Stimulated activated CD4-positive, alpha-beta T cell treated with anti-CD3 and anti-CD28 coated beads, Interleukin-12 subunit alpha, Interleukin-12 subunit beta, amount 100 ng/mL, for 48 hours (primary cell): ENCODE measurements at places on chromosomes 4 and X.

DNA sequence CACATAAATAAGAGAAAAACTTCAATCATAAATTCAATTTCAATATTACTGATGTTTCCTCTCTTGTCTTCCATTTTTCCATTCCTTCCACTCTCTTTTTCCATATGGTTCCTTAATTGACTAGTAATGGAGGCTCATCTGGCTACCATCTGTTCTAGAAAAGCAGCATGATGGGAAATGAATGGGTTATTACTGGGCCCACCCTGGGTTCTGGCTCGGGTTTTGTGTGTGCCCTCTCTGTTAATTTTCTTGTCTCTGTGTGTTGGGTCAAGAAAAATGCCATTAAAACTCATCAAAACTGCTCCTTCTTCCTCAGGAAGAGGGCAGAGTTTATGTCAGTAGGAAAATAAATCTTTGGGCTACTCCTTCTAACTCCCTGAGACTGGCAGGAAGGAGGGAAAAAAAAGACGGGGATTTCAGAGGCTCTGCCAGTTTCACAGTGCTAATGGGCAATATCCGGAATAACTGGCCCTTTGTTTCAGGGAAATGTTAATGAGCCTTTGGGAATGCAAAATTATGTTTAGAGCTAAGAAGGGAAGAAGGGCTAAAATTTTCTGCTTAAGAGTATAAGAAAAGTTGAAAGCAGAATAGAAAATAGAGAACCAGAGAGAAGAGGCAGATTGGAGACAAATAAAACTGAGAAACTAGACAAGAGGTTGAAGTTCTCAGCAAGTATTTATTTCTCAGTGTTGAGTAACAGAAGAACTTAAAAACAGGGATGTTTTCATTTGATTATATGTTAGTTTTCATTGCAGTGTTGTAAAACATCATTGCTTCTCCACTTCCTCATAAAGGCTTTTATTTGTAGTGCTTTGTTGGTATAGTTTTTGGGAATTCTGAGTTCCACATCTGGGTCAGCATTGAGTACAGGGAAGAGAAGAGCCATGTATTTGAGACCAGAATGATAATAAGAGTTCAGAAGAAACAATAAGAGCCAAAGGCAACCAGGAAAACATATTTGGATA is 19.7 kb downstream of the GABRB1 start:
- no peak for DNase-seq

DNA sequence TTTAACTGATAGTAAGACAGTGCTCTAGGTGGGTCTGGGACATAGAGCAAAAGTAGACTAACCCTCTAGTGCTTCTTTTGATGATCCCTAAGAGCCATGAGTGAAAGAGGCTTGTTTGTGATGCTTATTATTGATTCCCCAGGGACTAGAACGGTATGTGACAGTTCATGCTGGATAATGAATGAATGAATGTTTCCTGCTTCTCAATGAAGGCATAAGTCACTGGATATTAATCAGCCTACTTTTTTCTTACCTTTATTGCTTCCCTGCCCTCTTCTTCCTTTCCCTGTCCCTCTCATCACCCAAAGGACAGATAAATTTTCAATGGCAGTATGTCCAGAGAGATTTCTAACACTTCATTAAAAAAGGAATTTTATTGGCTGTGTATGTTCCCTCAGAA is 486.2 kb downstream of the RPA4 start:
- DNase-seq = no peak

GRCh38 chr4:306551-306961 is 1.3 kb upstream of the ZNF732 start:
- DNase-seq = no peak

- no peak for DNase-seq
These were observed 394.7 kb downstream of the IL1RAPL1 start for GRCh38 chrX:28981952-28982351.

DNA sequence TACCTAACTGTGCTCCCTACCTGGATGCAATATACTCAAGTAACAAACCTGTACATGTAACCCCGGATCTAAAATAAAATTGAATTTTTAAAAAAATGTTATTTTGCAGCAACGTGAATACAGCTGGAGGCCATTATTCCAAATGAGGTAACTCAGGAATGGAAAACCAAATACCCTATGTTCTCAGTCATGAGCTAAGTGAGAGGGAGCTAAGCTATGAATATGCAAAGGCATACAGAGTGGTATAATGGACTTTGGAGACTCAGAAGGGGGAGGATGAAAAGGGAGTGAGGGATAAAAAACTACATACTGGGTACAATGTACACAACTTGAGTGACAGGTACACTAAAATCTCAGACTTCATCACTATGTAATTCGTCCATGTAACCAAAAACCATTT is 78.6 kb downstream of the CENPC start:
- DNase-seq = no peak

DNA sequence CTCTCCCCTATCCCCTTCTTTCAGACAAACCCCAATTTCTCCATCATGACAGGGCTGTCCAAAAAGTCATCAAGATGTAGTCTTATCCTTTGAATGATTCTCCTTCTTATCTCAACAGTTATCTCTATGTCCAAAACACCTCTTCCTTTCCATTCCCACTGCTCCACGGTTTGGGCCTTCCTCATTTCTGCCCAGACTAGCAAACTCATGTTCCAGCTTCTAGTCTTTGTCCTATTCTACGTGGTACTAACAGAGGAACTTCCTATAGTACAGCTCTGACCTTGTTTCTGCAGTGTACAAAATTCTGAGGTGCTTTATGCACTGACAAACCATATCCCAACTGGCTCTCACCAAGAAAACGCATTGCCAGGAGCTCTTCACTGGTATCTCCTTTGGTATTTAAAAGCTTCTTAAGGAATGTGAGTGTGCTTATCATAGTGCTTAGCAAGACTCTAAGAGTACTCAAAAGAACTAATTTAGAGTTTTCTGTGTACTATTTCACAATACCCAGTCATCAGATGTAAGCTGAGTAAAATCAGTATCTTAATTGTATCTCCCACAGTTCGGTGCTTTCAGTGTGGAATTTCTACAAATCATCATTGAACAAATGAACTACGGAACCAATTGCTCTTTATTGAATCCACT is 65.5 kb downstream of the MAML3 start:
- no peak for DNase-seq

- peak; percentile 18 for DNase-seq
These were observed 2.3 kb downstream of the PLAC8 start for GRCh38 chr4:83112231-83112630.

GRCh38 chrX:64580605-64581004 is 185.4 kb upstream of the MTMR8 start:
- DNase-seq = no peak

GRCh38 chr4:85409251-85409650 is 65.7 kb upstream of the ARHGAP24 start:
- DNase-seq = no peak

DNA sequence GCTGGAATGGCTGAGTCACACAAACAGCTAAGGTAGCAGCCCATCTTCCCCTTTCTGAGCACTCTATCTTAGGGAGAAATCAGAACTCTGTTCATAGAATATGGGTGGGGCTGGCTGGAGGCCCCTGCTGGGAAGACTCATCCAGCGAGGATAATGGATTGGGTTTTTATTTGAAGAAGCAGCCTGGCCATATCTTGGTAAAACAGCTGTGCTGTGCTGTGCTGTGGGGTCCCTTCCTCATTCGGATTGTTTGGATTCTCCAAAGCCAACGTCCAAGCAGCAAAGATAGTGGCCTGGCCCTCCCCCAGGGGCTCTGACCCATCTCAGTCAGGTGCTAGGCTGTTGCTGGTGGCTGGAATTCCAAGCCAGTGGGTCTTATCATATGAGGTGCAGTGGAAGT is 63.8 kb downstream of the ZNF718 start:
- DNase-seq = no peak

DNA sequence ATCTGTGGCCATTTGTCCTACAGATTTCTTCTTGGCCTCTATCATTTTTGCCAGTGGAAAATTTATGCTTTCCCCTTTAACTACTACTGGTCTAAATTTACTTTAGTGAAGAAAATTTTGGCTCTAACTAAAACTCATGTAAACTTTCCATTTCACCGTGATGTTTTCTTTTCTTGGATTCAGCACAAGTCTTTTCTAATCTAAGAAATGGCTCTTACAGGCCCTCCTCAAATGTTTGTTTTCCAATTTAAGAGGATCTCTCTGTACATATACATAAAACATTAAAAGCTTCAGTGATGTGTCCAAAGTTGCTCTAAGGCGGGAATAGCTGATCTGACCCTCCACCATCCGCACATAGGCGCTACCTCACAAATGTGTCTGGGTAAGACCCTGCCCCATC is 68.1 kb downstream of the MAML3 start:
- DNase-seq = no peak

DNA sequence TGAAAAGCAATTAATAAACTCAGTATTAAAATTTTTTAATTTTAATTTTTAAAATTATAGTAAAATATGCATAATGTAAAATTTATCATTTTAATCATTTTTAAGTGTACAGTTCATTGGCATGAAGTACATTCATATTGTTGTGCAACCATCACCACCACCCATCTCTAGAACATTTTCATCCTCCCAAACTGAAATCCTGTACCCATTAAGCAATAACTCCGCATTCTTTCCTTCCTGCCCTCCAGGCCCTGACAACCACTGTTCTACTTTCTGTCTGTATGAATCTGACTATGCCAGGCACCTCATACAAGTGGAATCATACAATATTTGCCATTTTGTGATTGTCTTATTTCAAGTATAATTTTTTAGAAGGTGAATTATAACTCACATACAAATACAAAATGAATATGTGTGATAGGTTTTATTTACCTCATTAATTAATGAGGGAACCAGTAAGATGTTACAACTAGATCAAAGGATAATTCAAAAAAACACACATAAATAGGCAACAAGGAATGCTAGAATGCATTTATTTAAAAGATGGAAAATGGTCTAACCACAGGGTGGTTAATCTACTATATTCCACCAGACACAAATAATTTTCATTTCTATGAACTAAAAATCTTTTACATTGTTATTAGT is 13.1 kb upstream of the AFF1 start:
- no peak for DNase-seq
